ENCODE measurements at places on chromosomes 2 and 18. TPM values are rescaled to one million over a fixed set of nuclear protein-coding genes. Genes with fewer than 3 reads are reported as not detected.

GRCh38 chr2:70687461-70687795, 80.6 kb downstream of the ADD2 start:
- DNase-seq = no peak

DQX1 gene
- total RNA-seq = 1.0 TPM

- DNase-seq = no peak
Observed at GRCh38 chr2:161983866-161984265, 90.1 kb downstream of the DPP4 start.

SCYGR4 gene
- not detected for total RNA-seq

LYG1 gene
- total RNA-seq = not detected

DNA sequence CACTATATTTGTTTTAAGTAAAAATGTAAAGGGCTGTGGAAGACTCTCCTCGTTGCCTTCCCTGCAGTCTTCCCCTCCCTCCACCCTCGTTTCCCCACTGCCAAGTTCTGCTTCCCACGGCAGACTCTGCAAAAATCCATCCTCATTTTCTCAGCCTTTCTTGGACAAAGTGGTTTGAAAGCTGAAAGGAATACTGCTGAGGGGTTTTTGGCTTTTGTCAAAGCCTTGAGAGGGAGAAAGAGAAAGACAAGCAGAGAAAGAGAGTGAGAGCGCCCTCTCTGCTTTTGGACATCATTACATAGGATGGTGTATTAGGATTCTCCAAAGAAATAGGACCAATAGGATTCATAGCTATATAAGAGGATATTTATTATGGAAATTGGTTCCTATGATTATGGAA, 455.9 kb upstream of the SOX11 start:
- no peak for DNase-seq

ADAM17 gene
- 31.0 TPM for total RNA-seq

DNA sequence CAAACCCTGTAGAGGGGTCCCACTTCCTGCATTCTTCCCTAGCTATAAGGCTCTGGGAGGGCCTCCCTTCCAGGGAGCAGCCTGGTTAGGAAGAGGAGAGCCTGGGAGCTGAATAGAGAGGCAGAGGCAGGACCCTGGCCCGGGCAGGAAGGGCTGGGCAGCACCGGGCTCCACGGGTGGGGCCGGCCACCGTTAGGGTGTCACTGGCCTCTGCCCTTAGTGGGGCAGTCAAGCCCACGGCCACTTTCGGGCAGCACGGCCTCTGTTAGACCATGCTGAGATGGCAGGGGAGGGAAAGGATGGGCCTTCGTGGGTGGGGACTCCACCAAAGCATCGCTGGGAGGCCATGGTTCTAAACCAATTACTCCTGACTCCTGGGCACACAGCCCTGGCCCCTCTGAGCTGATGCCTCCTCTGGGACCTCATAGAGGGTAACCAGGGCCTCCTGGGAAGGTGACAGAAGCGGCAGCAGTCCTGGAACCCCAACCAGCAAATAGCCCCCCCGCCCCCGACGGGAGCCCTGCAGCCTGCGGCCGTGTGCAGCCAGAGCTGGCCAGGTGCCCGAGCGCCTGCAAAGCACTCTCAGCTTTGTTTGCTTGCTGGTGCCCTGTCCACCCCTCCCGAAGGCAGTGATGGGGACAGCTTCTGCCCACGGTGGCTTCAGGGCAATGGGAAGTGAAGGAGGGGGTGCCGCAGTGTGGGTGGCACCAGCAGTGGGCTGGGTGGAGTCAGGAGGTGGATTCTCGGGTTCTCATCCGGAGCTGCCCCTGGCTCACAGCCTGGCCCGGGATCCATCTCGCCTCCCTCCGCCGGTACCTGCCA, 16.3 kb upstream of the HPCAL1 start:
- no peak for DNase-seq

DNA sequence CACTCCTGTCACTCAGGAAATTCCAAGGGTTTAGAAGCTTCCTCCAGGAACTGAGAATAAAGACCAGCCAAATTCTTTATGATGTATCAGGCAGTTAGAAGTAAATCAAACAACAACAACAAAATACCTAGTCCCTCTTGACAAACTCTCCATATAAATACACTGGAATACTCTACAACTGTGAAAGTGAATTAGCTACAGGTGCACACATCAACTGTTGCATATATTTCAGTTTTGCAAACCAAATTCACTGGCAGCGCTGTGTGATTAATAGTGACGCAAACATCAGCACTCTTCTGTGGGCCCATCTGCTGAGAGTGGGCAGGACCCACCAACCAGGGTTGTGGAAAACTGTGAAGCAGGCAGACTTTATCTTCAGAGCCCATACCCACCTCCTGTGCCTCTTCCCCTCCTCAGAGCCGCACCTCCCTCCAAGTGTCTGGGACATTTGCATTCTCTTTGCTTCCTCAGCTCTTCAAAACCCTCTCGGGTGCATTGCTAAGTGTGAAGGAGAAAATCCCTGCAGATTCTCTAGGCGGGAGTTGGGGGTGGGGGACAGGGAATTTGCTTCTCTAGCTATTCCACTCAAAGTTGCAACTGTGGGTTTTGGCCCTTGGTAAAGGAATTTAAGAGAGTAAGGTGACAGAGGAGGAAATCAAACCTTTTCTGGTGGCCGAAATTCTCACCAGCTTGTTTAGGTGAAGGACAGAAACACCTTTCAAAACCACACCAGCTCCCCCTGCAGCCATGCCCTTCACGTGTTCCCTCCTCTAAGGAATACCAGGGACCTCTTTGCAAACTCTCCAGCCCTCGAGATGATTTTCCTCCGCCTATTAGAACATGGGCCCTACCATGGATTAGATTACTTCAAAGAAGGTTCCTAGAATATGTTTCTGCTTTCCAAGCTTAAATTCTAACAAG, 119.3 kb downstream of the MRO start:
- no peak for DNase-seq

CCDC74A gene
- total RNA-seq = 12.3 TPM

- no peak for DNase-seq
Observed at GRCh38 chr2:228777855-228778355, 493.2 kb downstream of the PID1 start.

- no peak for DNase-seq
Observed at GRCh38 chr2:232102380-232102779, 140.9 kb downstream of the DIS3L2 start.

TCF23 gene
- total RNA-seq = not detected

- DNase-seq = no peak
Observed at GRCh38 chr18:69400976-69401225, 213 bp downstream of the DOK6 start.

DNA sequence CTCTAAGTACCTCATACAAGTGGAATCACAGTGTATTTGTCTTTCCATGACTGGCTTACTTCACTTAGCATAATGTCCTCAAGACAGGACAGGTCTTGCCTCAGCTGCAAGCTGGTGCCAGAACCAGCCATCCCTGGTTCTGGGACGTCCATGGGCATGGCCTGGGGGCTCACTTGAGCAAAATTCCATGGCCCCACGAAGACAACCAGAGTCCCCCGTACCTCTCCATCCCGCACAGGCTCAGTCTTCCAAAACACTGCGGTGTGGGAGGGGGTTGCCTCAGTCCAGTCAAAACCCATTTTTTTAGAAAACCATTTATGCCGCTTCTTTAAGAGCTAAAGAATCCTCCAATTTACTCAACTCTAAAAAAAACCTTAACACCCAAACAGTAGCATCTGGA, 21.7 kb upstream of the CABLES1 start:
- no peak for DNase-seq

DNA sequence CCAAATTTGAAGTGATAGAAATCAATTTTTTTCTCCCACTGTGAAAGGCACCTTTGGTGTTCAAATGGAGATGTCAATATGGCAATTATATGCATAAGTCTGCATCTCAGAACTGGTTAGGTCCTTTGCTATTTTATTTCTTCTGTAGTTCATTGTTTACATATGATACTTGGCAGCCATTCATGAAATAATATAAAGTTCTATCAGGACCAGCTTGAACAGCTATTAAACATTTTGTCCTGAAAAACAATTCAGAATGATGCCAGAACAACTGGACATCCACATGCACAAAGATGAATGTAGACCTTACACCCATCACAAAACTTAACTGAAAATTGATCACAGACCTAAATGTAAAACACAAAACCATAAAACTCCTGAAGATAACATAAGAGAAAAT, 41.8 kb upstream of the ARHGAP28 start:
- DNase-seq = no peak

DSC2 gene
- 3.0 TPM for total RNA-seq

SERPINB13 gene
- total RNA-seq = not detected

C2orf72 gene
- total RNA-seq = 73.9 TPM

DNA sequence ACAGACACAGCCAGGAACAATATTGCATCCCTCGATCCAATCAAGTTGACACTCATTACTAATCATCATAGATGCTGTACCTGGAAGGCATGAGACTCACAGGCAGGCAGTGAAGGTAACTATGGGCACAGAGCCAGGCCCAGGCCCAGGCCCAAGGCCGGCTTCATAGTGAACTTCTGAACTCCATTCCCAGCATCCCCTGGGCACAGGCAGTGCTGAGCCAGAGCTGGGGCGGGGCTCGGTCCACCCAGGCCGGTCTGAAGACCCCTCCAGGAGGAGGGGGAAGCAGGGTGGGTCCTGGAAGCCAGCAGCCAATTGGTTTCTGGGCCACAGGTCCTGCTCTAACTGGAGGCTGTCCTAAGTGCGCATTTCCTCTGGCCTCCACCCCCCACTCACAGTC, 37.6 kb downstream of the MLPH start:
- DNase-seq = no peak

- no peak for DNase-seq
Observed at GRCh38 chr2:240895656-240896388, at the start of gene MAB21L4. MAB21L4 (minus strand) TSS chr2:240896156; CDS start chr2:240895997, 159 bp downstream.

GRCh38 chr2:1375794-1376193, 37.5 kb upstream of the TPO start:
- no peak for DNase-seq

IKZF2 gene
- 42.7 TPM for total RNA-seq

SLC30A3 gene
- total RNA-seq = 11.0 TPM
